Activated naive CD8-positive, alpha-beta T cell treated with anti-CD3 and anti-CD28 coated beads, Interleukin-2, amount 50 U/mL, for 24 hours (primary cell): ENCODE measurements at places on chromosomes 7 and 10.

- H3K27me3 ChIP-seq, result no peaks in the 10 kb centered on the region
- peaks cover 61% of the 10 kb centered on the region for H3K36me3 ChIP-seq
- H3K4me3 ChIP-seq, result peak overlapping the region; percentile 34
- no peak for DNase-seq
- peaks cover 59% of the 10 kb centered on the region for H3K4me1 ChIP-seq
Measured at GRCh38 chr7:127655720-127656119, 3.7 kb downstream of the SND1 start.

DNA sequence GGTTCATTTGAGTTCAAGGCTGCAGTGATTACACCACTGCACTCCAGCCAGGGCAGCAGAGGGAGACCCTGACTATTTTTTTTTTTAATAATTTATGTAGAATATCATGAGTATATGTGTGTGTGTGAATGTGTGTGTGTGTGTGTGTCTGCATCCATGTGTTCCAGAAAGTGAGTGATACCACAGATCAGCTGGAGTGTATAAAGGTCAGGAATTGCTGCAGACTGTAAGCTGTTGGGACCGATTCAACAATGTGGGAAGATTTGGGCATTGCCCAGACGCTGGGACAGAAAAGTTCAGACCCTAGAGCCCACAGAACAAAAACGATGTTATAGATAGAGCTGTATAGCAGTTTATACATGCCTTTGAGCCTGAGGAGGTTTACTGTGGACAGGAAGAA is 435.6 kb downstream of the CCSER2 start:
- H3K4me1 ChIP-seq, result no peaks in the 10 kb centered on the region
- no peak overlapping the region for H3K4me3 ChIP-seq
- DNase-seq, result no peak
- H3K27me3 ChIP-seq, result peaks cover 2% of the 10 kb centered on the region

DNA sequence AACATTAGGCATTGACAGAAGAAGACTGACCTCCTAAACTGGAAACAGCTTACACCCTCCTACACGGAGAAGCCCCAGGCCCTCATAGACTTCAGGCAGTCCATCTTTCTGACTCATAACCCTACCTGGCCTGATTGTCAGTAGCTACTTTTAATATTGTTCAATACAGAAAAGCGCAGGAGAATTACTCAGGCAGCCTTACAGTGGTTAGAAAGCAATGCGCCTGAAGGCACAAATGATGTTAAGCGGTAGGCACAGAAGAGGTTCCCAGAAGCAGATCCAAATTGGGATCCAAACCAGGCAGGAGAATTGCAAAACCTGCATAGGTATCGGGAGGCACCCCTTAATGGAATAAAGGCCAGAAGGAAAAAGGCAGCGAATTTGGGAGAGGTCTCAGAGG is 5.4 kb upstream of the CYREN start:
- H3K27ac ChIP-seq, result no peak overlapping the region
- H3K27me3 ChIP-seq, result no peaks in the 10 kb centered on the region
- no peak overlapping the region for H3K4me3 ChIP-seq
- peaks cover 8% of the 10 kb centered on the region for H3K36me3 ChIP-seq

- no peaks in the 10 kb centered on the region for H3K27me3 ChIP-seq
- H3K36me3 ChIP-seq, result peaks cover 2% of the 10 kb centered on the region
- H3K4me3 ChIP-seq, result no peak overlapping the region
- no peak for DNase-seq
- H3K27ac ChIP-seq, result no peak overlapping the region
Measured at GRCh38 chr10:99435986-99436638, 5.7 kb upstream of the GOT1 start.

DNA sequence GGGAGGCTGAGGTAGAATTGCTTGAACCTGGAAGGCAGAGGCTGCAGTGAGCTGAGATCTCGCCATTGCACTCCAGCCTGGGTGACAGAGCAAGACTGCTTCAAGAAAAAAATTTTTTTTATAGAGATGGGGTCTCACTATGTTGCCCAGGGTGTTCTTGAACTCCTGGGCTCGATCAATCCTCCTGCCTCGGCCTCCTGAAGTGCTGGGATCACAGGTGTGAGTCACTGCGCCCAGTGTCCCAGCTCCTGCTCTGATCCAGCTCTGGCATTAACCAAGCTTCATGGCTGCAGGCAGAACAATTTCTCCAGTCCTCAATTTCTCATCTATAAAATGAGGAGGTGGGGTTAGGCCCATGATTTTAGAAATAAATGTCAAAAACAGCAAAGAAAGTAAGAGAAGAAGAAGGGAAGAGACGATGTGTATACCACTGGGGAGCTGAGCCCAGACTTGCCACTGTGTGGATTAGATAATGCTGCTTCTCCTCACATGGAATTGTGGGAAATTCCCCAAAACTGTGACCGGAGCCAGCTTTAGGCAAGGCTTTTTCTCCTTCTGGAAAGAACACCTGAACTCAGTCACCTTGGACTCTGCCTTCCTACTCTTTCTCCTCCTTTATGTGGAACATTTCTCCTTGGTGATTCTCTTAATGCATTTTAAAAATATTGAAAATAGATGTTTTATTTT is 25.5 kb downstream of the IL15RA start:
- peaks cover 2% of the 10 kb centered on the region for H3K4me1 ChIP-seq
- no peak overlapping the region for H3K4me3 ChIP-seq
- H3K27me3 ChIP-seq, result no peaks in the 10 kb centered on the region
- H3K36me3 ChIP-seq, result peaks cover 24% of the 10 kb centered on the region
- DNase-seq, result no peak

DNA sequence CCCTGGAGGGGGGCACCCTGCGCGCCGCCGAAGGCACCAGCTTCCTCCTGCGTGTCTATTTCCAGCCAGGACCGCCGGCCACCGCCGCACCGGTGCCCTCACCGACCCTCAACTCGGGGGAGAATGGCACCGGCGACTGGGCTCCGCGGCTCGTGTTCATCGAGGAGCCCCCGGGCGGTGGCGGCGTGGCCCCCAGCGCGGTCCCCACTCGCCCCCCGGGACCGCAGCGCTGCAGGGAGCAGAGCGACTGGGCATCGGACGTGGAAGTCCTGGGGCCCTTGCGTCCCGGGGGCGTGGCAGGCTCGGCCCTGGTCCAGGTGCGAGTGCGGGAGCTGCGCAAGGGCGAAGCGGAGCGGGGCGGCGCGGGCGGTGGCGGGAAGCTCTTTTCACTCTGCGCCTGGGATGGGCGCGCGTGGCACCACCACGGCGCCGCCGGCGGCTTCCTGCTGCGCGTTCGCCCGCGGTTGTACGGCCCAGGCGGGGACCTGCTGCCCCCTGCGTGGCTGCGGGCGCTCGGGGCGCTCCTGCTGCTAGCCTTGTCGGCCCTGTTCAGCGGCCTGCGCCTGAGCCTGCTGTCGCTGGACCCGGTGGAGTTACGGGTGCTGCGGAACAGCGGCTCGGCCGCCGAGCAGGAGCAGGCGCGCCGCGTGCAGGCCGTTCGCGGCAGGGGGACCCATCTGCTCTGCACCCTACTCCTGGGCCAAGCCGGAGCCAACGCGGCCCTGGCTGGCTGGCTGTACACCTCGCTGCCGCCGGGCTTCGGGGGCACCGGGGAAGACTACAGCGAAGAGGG is 594 bp downstream of the CNNM1 start:
- peak; percentile 8 for DNase-seq
- H3K36me3 ChIP-seq, result peaks cover 2% of the 10 kb centered on the region
- H3K4me3 ChIP-seq, result peak overlapping the region; percentile 7
- peaks cover 41% of the 10 kb centered on the region for H3K27me3 ChIP-seq

DNA sequence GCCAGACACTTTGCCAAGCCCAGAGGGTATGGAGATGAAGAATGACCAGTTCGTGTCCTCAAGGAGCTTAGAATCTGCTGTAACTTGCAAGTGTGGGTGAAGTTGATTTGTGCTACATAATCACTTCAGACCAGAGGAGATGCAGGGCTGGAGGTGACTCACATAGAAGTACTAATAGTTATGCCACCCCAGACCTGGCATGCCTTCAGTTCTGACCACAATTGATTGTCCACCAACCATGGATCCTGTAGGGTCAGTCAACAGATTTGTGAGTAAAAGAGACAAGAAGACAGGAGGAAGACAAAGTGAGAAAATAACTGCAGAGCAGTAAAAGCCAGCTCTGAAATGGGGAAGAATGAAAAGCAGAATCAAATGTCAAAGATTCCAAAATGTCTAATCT is 51.2 kb upstream of the BMPER start:
- peaks cover 7% of the 10 kb centered on the region for H3K27me3 ChIP-seq
- no peak overlapping the region for H3K4me3 ChIP-seq
- DNase-seq, result no peak
- no peaks in the 10 kb centered on the region for H3K36me3 ChIP-seq

DNA sequence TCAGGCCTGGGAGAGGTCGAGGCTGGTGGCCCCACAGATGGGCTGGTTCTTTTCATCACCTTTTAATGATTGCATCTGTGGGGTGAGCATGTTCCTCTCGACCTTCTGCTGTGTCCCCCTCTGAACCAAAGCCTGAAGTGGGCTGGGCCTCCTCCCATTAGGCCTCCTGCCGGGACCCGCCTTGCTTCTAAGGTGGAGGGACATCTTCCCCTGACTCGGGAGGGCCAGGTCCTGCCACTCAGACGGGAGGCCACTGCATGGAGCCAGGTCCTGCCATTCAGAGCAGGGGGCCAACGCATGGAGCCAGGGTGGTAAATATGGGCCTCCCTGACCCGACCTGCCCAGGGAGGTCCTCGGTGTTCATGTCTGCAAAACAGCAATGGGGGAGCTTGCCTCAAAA is 188.4 kb downstream of the EBF3 start:
- no peaks in the 10 kb centered on the region for H3K4me1 ChIP-seq
- H3K4me3 ChIP-seq, result no peak overlapping the region
- H3K27ac ChIP-seq, result no peak overlapping the region
- no peak for DNase-seq
- H3K36me3 ChIP-seq, result peaks cover 6% of the 10 kb centered on the region

DNA sequence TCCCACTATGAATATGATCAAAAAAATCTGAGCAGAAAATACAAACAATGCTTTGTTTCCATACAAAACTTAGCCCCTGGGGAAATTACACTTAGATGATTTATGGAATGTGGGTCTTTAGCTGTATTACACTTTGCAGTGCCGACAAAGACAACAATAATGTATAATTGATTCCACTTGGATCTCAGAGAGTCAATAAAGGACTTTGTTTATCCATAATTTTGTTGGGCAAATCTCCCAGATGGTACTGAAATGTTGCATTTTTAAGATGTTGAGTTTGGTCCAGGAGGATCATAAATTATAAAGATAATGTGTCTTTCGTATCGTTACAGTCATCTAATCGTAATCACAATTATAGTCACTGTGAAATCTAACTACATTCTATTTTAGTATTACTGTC is 66.9 kb upstream of the DOCK1 start:
- H3K27me3 ChIP-seq, result no peaks in the 10 kb centered on the region
- H3K4me3 ChIP-seq, result no peak overlapping the region
- H3K4me1 ChIP-seq, result no peaks in the 10 kb centered on the region
- no peak overlapping the region for H3K27ac ChIP-seq

DNA sequence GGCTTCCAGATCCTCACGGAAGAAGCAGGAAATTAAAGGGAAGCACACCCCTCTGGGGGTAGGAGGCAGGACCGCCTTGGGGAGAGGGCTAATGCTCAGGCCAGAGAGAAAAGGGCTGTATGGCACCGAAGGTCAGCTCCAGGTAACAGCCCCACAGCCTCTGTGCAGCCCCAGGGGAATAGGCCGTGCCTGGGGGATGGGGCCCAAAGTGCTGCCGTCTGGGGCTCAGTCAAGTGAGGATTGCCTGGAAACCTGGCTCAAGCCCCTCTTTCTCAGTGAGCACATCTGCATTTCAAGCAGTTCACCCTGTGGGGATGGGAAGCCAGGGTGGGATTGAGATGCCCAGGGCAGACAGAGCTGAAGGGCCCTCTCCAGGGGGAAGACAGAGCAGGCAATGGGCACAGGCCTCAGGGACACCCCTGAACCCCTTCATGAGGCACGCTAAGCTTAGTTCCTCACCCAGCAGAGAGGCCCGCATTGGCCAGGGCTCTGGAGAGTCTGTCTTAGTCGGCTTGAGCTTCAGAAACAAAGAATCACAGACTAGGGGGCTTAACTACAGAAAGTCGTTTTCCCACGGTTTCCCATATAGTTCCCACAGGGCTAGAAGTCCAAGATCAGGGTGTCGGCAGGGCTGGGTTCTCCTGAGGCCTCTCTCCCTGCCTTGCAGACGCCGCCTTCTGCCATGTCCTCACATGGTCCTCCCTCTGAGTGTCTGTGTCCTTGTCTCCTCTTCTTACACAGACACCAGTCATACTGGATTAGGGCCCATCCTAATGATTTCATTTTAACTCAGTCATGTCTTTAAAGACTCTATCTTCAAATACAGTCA is 118.2 kb downstream of the PTPN20 start:
- no peaks in the 10 kb centered on the region for H3K36me3 ChIP-seq
- H3K4me3 ChIP-seq, result no peak overlapping the region
- H3K27ac ChIP-seq, result no peak overlapping the region
- DNase-seq, result no peak
- no peaks in the 10 kb centered on the region for H3K4me1 ChIP-seq
- H3K27me3 ChIP-seq, result no peaks in the 10 kb centered on the region

DNA sequence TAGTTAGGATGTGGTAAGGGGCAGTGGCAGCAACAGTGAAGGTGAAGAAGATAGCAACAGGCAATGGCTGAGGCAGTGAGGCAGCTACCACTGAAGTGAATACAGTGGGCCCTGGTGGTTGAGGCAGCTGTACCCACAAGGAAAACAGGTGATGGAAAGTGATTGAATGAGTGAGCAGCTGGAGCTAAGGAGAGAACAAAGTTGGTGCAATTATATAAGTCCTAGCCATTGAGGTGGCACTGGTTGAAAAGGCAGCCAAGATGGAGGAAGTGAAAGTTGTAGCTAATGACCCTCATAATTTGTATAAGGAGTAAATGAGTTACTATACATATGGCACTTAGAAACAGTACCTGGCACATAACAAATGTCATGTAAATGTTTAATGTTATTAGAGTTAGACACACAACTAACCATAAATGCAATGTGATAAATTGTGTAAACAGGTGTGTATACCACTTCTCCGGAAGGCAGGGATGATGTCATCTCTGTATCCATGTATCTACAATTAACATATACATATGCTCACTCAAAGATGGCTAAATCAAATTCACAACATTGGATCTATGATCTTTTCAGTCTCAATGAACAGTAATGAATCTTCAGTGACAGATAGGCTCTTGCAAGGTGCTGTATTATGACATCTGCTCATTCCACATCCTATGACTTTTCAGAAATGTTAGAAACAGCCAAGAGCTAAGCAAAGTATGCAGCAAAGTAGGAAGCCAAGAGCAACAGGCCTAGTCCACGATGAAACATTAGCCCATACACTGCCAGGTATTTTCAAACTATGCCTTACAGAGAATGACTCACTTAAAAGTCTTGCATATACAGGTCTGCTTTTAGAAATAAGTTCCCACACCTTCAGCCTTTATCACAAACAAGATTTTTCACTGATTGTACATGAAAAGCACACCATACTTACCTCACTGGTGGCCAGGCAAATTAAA is 10.7 kb downstream of the XPNPEP1 start:
- peaks cover 78% of the 10 kb centered on the region for H3K4me1 ChIP-seq
- H3K36me3 ChIP-seq, result peaks cover 55% of the 10 kb centered on the region
- H3K27me3 ChIP-seq, result no peaks in the 10 kb centered on the region
- no peak overlapping the region for H3K4me3 ChIP-seq
- DNase-seq, result no peak
- H3K27ac ChIP-seq, result no peak overlapping the region

- H3K27me3 ChIP-seq, result peaks cover 5% of the 10 kb centered on the region
- H3K36me3 ChIP-seq, result no peaks in the 10 kb centered on the region
- peak overlapping the region; percentile 48 for H3K4me3 ChIP-seq
- peak; percentile 36 for DNase-seq
Measured at GRCh38 chr10:75043256-75044131, 68.0 kb upstream of the SAMD8 start.
